ENCODE measurements at places on chromosomes 3 and 15.

- DNase-seq = no peak
Observed at GRCh38 chr3:126104028-126104635, 20.2 kb upstream of the SLC41A3 start.

GRCh38 chr3:62982795-62983455, 107.7 kb upstream of the CADPS start:
- no peak for DNase-seq

DNA sequence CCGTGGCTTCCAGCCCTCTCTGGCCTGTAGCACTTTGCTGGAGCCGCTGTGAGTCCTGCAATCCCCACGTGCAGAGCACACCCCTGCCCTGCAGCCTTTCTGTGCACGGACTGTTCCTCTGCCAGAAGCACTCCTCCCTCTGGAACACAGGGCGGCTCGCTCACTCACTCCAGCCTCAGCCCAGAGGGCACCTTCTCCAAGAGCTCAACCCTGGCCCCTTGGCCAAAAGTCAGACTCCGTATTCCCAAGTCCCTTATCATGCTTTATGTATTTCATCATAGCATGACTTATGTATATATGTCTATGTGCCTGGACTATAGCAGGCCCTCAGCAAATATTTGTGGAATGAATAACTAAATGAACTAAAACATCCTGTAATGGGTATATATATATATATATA, 63.2 kb downstream of the ASB7 start:
- DNase-seq = no peak

GRCh38 chr3:116413319-116413718, 32.0 kb downstream of the LSAMP start:
- DNase-seq = no peak

DNA sequence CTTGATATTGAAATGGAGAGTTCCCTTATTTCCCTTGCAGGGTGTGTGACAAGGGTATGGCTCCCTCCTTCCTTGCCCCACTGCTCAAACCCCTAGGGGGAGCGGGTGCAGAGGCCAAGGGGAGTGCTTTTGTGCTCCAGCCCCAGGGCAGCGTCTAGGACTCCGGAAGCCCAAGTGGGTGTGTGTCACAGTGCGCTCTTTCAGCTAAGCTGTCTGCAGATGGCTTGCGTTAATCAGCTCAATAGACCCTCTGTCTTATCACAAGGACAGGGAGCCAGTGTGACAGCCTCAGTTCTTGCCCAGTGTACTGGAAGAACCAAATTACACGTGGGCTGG, 523.6 kb upstream of the LMCD1 start:
- DNase-seq = no peak

- DNase-seq = no peak
Observed at GRCh38 chr15:75031848-75032247, 8.5 kb downstream of the PPCDC start.

DNA sequence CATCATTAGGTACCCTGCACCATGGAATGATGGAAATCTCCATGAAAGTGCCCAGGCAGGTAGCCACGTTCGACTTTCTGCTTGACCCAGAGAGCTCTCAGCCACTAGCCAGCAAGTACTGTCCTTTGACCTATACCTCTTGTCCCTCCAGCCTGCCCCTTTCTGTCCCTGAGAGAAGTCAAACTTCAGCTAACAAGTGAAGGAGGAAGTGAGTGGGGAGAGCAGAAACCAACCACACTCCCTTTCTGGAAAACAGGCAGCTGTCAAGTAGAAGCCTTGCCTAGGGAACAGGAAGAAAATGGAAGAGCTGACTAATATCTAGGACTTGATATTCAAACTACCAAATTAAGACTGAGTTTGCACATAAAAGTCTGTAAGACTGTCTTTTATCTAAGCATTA, 30.3 kb upstream of the FSTL1 start:
- no peak for DNase-seq

GRCh38 chr3:121362035-121362734, 183.6 kb downstream of the POLQ start:
- no peak for DNase-seq

All from stimulated activated CD4-positive, alpha-beta T cell treated with anti-CD3 and anti-CD28 coated beads, Interleukin-15, amount 100 ng/mL, for 24 hours (primary cell).